A375 (cell line): ENCODE measurements at places on chromosomes 11 and 22. TPM values are rescaled to one million over a fixed set of nuclear protein-coding genes. Genes with fewer than 3 reads are reported as not detected.

KRTAP5-3 gene
- not detected in 2 replicates for total RNA-seq

MS4A6A gene
- not detected in 2 replicates for total RNA-seq

OR51I1 gene
- total RNA-seq: 0.57 and 1.0 TPM in 2 replicates

CCDC87 gene
- 0.11 TPM in 1 of 2 replicates, not detected in the other for total RNA-seq

CD3E gene
- not detected in 2 replicates for total RNA-seq

CCDC188 gene
- total RNA-seq: 3.2 and 3.3 TPM in 2 replicates

ATG16L2 gene
- total RNA-seq: 9.2 and 11.2 TPM in 2 replicates

EIF3M gene
- 758 and 888 TPM in 2 replicates for total RNA-seq

OR5B21 gene
- total RNA-seq: not detected in 2 replicates

LMNTD2 gene
- total RNA-seq: 2.3 and 3.5 TPM in 2 replicates

FOSL1 gene
- total RNA-seq: 548 and 703 TPM in 2 replicates

VWA5A gene
- 5.5 and 6.9 TPM in 2 replicates for total RNA-seq

KRTAP5-2 gene
- not detected in 2 replicates for total RNA-seq

TKFC gene
- total RNA-seq: 81.3 and 98.6 TPM in 2 replicates

OR51B4 gene
- 4.0 and 7.5 TPM in 2 replicates for total RNA-seq

RIC3 gene
- total RNA-seq: not detected in 2 replicates

MPEG1 gene
- total RNA-seq: not detected in 2 replicates

CDC42EP1 gene
- 7.6 and 10.9 TPM in 2 replicates for total RNA-seq

CCDC89 gene
- 0.08 TPM in 1 of 2 replicates, not detected in the other for total RNA-seq

OR6A2 gene
- 0.11 and 0.19 TPM in 2 replicates for total RNA-seq

LINC01488 gene
- total RNA-seq: not detected in 2 replicates

NXPE1 gene
- total RNA-seq: not detected in 2 replicates

CPT1B gene
- total RNA-seq: 8.2 and 18.8 TPM in 2 replicates

MMP13 gene
- total RNA-seq: 0.24 and 0.26 TPM in 2 replicates

GAS2 gene
- total RNA-seq: 1.2 and 1.7 TPM in 2 replicates

RAB36 gene
- total RNA-seq: 3.6 and 3.7 TPM in 2 replicates

SHISA8 gene
- total RNA-seq: not detected in 2 replicates

CECR2 gene
- total RNA-seq: 0.48 and 1.0 TPM in 2 replicates

PRSS23 gene
- total RNA-seq: 74.7 and 81.0 TPM in 2 replicates

RAG1 gene
- 0.45 and 0.69 TPM in 2 replicates for total RNA-seq

RNF215 gene
- total RNA-seq: 14.9 and 18.2 TPM in 2 replicates

C11orf87 gene
- not detected in 2 replicates for total RNA-seq

MGAT3 gene
- total RNA-seq: 0.29 and 0.64 TPM in 2 replicates

ZBTB16 gene
- total RNA-seq: not detected in 2 replicates
